NCI-H226 (cell line): ENCODE measurements at places on chromosomes 1 and 21.

DNA sequence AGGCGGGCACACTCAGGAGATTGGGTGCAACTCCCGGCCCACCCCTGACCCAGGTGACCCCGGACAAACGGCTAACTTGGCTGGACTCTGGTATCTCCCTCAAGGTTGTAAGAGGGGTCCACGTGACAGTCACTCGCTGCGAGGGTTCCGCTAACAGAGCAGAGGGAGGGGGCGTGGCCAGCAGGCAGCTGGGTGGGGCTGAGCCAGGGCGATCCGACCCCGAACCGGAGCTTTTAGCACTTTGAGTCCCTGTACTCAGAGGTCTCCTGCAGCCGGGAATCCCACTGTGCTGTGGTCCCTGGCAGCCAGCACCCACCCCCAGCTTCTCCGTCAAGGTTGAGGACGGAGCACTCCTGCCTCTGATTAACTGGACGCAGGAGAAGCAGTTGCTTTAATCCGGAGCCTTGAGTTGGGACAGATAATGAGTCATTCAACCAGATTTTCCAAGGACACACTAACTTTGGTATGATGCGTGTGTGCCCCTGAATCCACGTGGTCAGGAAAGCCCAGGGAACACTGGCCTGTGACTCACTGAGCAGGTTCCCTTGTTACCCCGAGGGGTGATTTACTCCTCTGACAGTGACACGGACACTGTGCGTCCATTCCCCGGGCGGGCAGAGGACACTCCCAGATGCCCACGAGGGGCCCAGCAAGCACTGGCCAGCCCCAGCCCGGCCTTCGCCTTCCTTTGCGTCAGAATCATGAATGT, 16.8 kb downstream of the TRPM2 start:
- DNase-seq = peak; percentile 4

GRCh38 chr1:108190001-108190634, 10.0 kb downstream of the SLC25A24 start:
- peak; percentile 15 for DNase-seq

DNA sequence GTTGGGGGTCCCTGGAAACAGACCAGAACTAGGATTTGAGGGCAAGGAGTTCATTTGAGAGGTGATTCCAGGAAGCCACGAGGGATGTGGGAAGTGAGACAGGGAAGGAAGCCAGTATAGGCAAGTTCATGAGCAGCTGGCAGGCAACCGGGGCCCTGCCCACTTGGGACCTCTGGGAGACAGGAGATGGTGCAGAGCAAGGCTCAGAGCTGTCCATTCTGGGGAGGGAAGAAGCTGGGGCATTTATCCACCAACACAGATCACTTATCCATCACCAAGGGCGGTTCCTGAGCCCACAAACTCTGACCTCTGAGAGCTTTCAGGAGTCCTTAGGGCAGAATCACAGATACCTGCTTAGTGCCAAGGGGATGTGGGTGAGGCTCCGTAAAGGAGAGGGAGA, 16.8 kb downstream of the EDN2 start:
- DNase-seq = no peak

- no peak for DNase-seq
Measured at GRCh38 chr1:211231873-211232272, 27.3 kb upstream of the RCOR3 start.

DNA sequence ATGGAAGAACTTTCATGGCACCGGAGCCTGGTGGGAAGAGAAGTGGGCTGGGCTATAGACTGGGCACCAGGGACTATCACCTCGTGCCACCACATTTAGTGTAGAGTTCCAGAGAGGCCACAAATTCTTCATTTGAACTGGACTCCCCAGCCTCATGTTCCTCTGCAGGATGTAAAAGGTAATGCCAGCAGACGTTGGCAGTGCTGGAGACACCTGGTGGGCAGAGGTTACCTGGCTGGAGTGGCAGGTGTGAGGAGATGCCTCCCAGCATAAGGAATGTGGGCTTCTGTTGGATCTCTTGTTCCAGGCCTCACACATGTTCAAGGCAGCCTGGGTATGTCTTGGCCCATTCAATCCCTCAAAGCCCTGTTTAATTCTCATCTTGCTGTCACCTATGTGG, 35.2 kb downstream of the TEX35 start:
- no peak for DNase-seq

GRCh38 chr1:5661196-5662085, 330.8 kb downstream of the NPHP4 start:
- DNase-seq = no peak

DNA sequence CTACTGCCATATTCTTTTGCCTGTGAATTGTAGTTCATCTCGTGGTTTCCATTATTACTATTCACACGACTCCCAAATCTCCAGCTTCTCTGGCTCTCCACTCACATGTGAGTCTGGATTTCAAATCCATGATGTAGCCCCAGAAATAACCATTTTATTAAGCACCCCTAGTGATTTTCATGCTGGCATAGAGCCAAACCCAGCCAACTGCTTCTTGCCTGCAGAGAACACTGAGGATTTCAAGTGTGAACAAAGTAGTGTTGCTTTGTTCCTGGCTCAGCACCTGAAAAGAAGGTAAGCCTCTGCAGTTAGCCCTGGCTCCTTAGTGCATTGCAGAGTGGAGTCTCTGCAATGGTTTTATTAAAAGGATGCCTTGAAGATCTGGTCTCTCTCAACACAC, 25.9 kb downstream of the UTP25 start:
- DNase-seq = no peak

- DNase-seq = no peak
Measured at GRCh38 chr1:68223687-68224086, 8.6 kb downstream of the WLS start.

GRCh38 chr1:94798462-94798861, 21.7 kb upstream of the SLC44A3 start:
- DNase-seq = no peak

GRCh38 chr1:203063287-203063686, 22.5 kb downstream of the MYOG start:
- DNase-seq = no peak

DNA sequence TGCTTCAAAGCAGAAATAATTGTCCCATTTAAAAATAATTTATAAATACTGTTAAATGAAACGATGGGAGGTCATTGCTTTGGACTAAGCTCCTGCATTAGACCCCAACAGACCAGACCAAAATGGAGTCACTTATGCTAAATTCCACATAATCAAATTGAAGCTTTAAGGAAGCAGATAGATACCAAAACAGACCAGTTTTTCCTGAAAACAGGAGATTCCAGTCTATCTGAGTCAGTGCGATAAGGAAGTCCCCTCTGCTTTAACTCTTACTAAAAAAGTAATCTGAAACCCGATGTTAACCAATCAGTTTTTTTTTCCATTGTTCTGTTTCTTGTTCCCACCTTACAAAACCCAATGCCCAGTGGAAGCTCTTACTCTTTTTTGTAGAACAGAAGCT, 16.2 kb upstream of the DNASE2B start:
- DNase-seq = no peak

GRCh38 chr1:219419065-219419464, 193.8 kb downstream of the ZC3H11B start:
- no peak for DNase-seq

DNA sequence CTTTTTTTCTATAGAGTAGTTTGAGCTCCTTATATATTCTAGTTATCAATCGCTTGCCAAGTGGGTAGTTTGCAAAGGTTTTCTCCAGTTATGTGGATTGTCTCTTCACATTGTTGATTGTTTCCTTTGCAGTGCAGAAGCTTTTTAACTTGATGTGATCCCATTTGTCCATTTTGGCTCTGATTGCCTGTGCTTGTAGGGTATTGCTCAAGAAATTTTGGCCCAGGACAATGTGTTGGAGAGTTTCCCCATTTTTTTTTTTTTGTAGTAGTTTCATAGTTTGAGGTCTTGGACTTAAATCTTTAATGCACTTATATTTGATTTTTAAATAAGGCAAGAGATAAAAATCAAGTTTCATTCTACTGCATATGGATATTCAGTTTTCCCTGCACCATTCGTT, 774.8 kb upstream of the ADAMTS5 start:
- DNase-seq = no peak

DNA sequence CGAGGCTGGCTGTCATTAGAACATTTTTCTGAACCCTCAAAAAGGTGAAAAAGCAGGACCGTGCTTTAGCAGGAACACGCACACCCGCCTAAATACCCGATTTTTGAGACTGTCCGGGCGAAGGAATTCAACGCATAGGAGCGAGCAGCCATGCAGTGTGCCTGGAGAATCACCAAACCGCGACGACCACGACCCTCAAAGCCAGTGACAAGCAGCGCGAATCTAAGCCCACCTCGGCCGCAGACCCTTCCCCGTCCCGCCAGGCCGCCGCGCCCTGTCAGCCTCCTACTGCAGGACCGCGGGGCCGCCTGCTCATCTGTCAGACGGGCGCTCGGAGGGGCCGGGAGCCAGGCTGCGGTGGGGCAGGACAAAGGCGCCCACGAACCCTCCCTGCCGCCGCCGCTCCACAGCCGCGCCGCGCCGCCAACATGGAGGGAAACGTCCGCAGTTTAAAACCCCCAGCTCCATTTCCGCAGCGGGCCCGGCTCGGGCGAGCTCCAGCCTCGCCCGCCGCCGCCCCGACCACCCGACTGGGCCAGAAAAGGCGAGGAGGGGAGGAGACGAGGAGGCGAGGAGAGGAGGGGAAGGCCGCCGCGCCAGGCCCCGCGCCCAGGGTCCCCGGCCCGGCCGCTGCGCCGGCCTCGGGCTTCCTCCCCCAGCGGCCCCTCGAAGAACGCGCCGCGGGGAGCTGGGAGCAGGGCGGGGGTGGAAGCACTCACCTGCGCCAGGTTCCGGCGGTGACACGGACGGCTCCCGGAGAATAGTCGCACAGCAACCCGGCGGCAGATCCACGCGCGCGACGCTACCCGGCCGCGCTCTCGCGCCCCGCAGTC, at the start of gene LBR:
LBR (minus strand) TSS at position 804 of the 833 bp plus-strand sequence. CDS start 3,963 bp downstream, outside the sequence.
- DNase-seq = no peak

- peak; percentile 61 for DNase-seq
Measured at GRCh38 chr21:26967062-26967913, at the start of gene ADAMTS5. ADAMTS5 (minus strand) TSS chr21:26967088; CDS start chr21:26966391, 697 bp downstream.

- DNase-seq = no peak
Measured at GRCh38 chr1:27633640-27634176, 1.3 kb downstream of the FGR start.
